8988T (cell line): ENCODE measurements at places on chromosomes 12 and 14.

GRCh38 chr12:48601013-48601756, 31.3 kb upstream of the LALBA start:
- no peak for DNase-seq

DNA sequence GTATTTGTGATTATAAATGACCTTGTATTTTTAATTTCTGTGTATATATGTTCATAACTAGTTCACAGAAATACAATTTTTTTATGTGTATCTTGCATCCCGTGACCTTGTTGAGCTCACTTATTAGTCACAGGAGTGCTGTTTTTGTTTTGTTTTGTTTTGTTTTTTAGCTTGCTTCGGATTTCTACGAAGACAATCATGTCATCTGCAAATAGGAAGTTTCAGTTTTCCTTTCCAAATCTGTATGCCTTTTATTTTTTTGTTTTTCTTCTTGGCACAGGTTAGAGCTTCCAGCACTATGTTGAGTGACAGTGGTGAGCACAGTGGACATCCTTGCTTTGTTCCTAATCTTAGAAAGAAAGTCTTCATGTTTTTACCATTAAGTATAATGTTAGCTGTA, 229.2 kb upstream of the GARIN6 start:
- DNase-seq = no peak

DNA sequence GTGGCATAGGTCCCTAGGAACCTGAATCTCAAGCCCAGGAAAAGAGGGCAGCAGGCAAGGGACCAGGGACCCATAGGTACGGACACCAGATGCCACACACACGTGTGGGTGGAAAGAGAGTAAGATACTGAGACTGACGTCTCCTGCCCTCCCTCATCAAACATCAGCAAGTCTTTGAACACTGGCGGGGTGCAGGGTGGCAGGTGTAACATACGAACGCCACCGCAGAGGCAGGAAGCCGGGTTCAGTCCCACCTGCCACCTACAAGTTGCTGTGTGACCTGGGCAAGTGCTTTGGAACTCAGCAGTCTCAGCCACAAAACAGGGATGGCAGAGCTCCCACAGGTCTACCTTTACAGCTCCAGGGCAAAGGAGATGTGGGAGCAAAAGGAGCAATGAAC, 11.1 kb downstream of the ACTN1 start:
- DNase-seq = no peak

DNA sequence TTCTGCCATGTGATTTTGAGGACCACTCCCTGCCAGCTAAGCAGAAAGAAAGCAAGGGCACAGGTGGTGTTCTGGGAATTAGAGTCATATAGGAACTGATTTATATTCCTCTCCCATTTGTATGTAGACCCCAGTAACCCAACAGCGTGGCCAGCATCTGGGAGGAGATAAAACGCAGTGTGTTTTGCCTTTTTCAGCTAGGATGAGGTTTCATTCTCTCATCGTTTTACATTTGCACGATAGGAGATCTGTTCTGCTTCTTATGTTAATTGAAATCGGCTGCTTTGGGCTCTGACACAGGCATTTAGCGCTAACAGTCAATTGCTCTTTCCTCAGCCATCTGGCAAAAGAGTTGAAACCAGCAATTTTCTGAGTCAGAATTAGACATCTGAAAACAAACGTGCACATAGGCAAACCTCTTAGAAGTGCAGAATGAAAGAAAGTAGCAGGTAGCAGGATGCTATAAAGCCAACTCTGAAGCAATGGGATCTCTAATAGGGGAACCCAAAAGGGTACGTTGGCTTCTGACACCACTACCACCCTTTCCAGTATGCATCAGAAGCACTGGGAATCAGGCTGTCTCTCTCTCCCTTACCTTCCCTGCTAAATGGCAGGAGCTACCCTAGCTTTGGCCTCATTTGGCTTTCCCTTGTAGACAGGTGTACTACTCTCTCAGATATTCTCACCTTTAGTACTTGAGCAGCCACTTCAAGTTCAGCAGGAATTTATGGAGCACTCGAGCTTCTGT, 219.1 kb downstream of the PHLDA1 start:
- no peak for DNase-seq

DNA sequence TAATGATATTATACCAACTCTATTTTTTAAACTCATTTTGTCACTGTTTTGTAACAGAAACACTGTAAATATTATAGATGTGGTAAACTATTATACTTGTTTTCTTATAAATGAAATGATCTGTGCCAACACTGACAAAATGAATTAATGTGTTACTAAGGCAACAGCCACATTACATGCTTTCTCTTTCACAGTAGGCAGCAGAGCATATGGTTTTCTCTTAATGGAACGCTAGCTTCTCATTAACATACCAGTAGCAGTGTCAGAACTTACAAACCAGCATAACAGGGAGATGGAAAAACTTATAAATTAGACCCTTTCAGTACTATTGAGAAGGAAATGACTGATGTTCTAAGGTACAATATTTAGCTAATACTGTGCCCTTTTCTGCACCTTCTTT, 398.8 kb downstream of the PRKD1 start:
- no peak for DNase-seq

DNA sequence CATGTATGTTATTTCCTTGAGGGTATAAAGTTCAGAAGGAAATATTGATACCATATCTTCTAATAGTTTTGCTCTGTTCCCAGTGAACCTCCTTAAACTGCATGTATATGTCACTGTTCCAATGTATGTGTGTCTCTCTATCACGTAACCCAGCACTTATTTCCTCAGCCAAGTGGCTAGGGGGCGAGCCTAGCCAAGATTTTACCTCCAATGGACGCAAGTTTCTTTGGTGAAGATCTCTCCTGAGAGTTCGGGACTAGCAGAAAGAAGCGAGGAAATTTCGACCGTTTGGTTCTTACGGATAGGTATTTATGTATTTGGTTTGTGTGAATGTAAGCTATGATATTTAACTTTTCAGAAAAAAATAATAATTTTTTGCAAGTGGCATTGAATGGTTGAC, 2.5 kb downstream of the SFSWAP start:
- no peak for DNase-seq

- no peak for DNase-seq
These were observed 8.7 kb upstream of the JDP2 start for GRCh38 chr14:75418850-75419768.

DNA sequence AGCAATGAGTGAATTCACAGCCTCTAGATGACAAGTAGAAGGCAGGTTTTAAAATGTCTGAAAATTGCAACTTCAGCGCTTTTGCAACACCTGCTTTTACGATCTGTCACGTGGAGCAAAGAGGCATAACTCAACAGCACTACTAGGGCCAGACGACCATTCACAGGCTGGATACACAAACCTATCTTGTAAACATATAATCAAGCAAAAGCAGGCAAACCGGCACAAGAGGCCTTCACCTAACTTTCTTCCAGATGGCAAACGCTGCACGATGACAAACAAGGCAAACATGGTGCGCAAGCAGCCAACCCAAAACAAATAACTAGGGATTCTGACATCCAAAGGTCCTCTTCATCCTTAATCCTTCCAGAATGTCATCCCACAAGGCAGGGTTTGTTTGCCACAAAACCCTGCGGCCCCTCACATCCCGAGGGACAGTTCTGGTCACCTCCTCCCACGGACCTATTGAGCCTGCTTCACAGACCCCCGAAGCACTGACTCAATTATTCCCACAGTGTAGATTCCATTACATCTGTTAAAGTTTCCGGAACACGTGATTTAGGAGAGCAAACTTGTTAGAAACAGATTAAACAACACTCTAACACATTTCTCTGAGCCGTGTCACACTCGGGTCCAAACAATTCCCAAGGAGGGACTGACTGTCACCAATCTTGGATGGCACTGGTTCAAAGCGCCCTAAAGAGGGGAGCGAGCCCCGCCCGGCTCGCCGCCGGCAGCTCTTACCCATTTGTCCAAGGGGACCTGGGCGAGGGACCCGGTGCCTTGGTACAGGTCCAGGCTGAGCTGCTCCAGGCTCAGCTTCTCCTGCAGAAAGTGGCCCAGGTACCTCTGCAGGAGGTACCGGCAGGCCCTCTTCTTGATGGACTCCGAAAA, 823 bp downstream of the ATG2B start:
- no peak for DNase-seq

GRCh38 chr12:89474615-89475014, 50.0 kb downstream of the GALNT4 start:
- no peak for DNase-seq

DNA sequence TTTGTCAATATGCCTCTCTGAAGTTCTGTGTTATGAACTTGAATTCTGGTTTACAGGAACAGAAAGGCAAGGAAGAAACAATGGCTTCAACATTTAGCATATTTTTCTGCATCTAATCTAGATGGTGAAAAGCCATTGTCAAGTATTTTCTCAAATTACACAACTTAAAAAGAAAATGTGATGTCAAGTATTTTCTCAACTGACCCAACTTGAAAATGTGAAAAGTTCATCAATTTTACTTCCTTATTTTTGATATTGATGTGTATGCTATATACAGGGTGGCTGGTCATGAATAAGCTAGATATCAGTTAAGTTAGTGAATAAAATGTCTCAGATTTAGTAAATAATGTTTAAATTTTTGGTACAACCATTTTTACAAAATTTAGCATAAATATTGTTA, 196.7 kb downstream of the ALX1 start:
- DNase-seq = no peak

DNA sequence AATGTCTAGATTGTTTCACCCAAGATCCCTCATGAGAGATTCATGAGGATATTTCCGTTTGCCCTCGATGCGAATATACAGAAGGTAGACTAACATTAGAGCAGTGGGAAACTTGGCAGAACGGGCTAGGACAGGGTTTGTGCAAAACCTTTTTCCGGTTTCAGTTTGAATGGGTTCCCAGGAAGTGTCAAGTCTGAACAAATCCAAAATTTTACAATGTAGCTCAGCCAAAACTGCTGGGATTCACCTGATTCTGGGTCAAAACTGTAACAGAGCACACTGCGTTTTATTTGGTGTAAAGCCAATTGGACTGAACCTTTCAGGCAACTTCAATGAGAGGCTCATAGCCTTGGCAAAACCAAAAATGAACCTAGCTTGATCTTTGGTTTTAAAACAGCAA, 337.8 kb upstream of the DIO2 start:
- DNase-seq = no peak

GRCh38 chr12:113879658-113880057, 86.5 kb downstream of the RBM19 start:
- DNase-seq = no peak

- DNase-seq = no peak
These were observed 69.5 kb upstream of the SLC24A4 start for GRCh38 chr14:92253381-92253894.

DNA sequence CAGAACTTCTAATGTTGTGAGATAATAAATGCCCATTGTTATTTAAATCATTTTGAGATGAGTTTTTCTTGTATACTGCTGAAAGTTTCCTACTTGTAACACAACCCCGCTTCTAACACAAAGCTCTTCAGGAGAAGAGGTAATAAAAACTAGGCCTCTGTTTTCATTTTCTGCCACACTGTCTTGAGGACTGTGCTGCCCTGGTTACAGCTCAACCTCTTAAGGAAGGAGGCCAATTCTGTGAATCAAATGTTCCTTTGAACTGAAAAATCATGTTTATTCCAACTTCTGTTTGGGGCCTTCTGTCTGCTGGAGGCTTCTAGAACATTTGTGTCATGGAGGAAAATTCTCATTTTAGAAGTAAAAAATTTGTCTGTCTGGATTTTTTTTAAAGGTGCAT, 100.3 kb downstream of the LRIG3 start:
- DNase-seq = no peak

DNA sequence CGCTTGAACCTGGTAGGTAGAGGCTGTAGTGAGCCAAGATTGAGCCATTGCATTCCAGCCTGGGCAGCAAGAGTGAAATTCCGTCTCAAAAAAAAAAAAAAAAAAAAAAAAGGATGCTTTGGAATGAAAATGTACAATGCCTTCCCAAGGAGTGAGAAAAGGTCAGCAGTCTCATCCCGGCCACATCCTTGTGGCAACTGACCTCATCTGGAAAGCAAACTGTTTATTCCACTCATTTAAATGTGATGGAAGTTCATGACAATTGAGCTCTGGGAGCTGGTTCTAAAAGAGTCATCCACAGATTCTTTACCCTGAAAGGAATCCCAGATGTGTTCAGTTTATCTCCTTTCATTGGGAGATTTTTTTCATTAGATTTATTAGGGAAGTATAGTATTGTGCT, 19.4 kb upstream of the LIMA1 start:
- DNase-seq = no peak

GRCh38 chr12:40892528-40892927, 200.3 kb downstream of the CNTN1 start:
- DNase-seq = no peak
